ENCODE measurements at places on chromosomes 16 and 17.
A peak's percentile ranks its signal among the peaks of the same experiment; 100 is the strongest.

- DNase-seq, result no peak
Measured at GRCh38 chr17:42002792-42003301, 14.4 kb downstream of the DNAJC7 start.

DNA sequence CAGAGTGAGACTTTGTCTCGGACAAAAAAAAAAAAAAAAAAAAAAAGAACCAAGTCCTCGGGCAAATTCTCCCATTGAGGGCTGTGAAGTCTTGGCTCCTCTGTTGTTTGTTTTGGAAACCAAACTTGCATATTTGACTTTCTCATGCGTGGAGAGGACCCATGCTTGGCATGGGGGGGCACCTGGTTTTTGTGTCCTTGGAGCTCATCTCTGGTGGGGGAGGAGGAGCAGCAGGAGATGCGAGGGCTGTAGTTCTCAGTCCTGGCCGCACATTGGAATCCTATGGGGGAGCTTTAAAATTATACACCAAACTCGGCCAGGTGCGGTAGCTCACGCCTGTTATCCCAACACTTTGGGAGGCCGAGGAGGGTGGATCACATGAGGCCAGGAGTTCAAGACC, 74.5 kb downstream of the ABCC6 start:
- no peak for DNase-seq

GRCh38 chr16:74742051-74742481, 32.6 kb downstream of the FA2H start:
- DNase-seq, result no peak

- no peak for DNase-seq
Measured at GRCh38 chr16:46555951-46556350, 65.2 kb downstream of the SHCBP1 start.

DNA sequence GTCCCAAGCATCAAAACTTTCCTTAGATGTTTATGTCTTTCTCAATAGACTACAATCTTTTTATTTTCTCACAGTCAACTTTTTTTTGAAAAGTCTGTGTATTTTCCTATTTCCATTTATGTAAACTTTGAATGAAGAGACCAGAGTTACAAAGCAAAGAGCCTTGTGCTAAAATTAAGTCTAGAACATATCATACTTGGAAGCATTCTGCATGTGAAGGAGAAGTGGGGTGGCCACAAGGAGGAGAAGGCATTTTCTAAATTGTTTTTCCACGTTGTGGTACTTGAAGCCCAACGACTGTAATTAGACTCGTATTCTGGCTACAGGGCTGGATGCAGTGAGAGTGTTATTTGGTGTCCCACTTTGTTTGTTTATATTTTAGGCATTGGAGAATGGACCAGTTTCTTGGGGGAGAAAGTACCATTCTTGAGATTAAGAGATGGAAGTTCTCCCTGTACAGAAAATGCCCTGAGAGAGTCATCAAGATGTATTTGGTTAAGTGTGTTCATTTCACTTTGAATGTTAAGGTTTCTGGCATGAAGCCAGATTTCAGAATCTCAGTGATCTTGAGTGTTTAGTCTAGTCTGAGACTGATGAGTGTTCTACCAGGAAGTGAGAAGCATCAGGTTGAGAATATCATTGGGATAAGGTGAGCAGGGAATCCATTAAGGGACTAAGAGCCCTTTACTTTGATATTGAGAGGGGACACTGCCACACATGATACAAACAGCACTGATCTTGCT, 71.6 kb downstream of the MAP2K6 start:
- no peak for DNase-seq

GRCh38 chr16:30656974-30657865, 1.0 kb upstream of the FBRS start:
- DNase-seq, result no peak

DNA sequence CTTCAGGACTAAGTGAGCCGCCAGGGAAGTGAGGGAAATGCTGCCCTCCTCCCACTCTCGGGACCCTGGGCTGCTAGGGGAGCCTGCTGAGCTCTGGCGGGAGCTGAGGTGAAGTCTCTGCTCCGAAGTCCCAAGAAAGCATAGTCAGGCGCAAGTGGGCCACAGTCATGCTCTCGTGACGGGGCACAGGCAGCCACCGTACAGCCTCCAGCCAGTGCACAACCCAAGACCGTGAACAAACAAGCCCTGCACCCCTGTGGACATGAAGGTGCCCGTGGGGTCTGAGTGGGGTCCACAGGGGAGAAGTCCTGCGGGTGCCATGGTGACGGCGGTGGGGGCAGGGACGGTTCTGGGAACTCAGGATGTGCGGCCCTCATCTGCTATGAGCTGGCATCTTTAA, 24.7 kb downstream of the ZNF276 start:
- no peak for DNase-seq

DNA sequence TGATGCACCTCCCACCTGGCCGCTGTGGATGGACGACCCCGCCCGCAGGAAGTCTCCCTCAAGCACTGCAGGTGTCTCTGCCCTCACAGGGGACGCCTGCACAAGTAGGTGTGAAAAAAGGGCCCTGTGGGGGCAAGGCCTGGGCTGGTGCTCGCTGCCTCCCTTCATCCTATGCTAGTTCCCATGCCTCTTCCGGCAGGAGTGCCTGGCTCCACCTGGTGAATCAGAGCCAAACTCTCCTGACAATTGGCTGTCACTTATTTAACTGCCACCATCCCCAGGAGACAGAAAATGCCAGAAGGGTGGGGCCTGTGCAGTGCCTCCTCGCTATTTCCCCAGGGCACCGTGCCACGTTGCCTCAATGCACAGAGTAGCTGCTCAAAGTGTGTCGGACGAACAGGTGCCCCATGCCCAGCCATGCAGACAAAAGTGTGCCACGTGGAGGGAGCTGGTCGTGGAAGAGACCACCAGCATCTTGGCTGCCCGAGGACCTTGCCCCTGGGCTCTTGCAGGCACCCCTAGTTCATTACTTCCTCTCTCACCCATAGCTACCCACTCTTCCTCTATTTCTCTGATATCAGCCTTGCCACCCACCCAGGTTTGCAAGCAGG, 170.7 kb downstream of the SEC14L1 start:
- DNase-seq, result no peak

GRCh38 chr17:42214156-42214555, 19.9 kb upstream of the GHDC start:
- DNase-seq, result no peak

GRCh38 chr17:82031303-82031884, at the start of gene RAC3:
Gene RAC3 (plus strand): TSS chr17:82031678. CDS start chr17:82031762, 84 bp downstream.
- DNase-seq, result no peak

- peak; percentile 60 for DNase-seq
Measured at GRCh38 chr16:2473999-2474876, 689 bp upstream of the TBC1D24 start.

DNA sequence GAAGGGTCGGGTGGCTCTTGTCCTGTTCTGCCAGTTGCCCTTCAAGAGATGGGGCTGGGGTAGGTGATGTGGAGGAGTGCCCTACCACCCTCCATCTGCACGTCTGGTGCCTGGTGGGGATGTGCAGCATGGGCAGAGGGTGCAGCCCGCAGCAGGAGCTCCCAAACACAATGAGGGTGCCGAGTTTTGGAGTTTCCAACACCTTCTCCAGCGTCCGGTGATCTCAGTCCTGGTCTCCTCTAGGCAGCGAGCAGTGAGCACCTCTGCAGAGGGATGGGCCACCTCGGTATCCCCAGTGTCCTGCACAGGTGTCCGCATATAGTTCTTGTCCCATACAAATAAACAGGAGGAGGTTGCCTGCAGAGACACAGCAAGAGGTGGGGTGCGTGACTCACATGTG, 136.0 kb downstream of the ENGASE start:
- DNase-seq, result no peak

- no peak for DNase-seq
Measured at GRCh38 chr16:72532906-72533410, 361.0 kb upstream of the PMFBP1 start.

- peak; percentile 98 for DNase-seq
Measured at GRCh38 chr16:4475880-4476788, at the start of gene HMOX2. Gene HMOX2 (plus strand): TSS chr16:4476398. CDS start chr16:4505525, 29,127 bp downstream.

- no peak for DNase-seq
Measured at GRCh38 chr16:15990902-15991301, 41.5 kb downstream of the ABCC1 start.

GRCh38 chr16:68592466-68593337, 52.4 kb upstream of the CDH3 start:
- DNase-seq, result no peak

DNA sequence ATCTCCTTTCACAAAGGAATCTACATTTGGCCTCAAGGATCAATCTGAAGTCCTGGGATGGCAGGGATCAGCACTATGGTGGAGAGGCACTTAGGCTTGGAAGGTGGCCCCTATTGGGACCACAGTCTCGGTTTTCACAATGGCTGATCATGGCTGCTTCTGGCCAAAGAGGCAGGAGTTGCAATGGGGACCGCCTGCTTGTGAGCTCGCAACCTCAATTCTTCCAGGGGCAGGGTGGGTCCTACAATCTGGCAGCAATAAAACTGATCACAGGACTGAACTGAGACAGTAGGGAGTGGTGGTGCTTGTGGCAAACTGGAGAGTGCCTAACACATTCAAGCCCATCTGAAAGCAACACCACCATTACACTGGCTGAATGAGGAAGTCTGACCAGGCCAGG, 83.1 kb downstream of the NETO2 start:
- no peak for DNase-seq

DNA sequence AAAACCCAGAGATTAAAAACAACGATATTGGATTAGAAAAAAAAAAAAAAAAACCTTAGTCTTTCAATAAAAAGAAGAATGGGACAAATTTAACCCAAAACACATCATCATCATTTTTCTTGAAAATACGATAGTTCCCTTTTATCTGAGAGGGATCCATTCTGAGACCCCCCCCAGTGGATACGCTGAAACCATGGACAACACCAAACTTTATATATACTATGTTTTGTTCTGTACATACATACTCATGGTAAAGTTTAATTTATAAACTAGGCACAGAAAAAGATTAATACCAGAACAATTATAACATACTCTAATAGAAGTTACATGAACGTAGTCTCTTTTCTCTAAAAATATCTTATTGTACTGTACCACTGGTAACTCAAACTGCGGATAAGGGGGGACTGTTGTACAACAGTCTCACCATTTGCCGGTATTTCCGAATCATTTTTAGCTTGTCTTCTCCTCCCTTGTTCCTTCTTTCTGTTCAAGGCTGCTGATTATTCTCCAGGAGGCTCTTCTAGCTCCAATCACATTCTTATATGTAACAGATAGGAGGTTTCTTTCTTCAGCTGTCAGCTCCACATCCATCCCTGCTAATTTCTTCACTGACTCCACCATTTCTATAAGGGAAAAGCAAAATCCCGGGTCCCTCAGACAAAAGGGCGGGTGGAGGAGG, 37.0 kb downstream of the RNF135 start:
- DNase-seq, result no peak

DNA sequence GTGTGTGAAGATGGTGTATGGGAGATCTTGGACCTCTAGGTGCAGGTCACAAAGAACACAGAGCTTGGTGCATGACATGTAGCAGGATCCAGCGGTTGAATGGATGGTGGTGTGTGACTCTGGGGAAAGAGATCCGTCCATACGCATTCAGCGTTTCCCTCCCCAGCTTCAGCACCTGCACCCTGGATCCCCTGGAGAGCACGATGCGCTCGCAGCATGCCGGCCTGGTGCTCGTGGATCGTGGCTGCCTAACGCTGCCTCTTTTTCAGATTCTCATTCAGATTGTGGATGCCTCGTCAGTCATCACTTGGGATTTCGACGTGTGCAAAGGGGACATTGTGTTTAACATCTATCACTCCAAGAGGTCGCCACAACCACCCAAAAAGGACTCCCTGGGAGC, 70.9 kb downstream of the SEC14L1 start:
- DNase-seq, result no peak

DNA sequence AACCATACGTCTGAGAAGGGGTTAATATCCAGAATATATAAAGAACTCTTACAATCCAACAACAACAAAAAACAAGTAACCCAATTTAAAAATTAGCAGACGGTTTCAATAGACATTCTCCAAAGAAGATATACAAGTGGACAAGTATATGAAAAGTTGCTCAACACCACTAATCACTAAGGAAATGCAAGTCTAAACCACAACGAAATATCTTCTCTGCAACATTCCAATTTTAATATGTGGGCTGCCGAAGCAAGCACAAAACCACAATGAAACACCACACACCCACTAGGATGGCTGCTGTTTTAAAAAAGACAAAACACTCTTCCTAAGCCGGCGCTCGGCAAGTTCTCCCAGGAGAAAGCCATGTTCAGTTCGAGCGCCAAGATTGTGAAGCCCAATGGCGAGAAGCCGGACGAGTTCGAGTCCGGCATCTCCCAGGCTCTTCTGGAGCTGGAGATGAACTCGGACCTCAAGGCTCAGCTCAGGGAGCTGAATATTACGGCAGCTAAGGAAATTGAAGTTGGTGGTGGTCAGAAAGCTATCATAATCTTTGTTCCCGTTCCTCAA, 5.9 kb upstream of the SLC13A2 start:
- DNase-seq, result no peak

- DNase-seq, result no peak
Measured at GRCh38 chr17:4035081-4035680, 70.9 kb upstream of the ATP2A3 start.

GRCh38 chr16:11699234-11699894, 31.1 kb downstream of the SNN start:
- DNase-seq, result no peak

GRCh38 chr16:35744726-35745125, 2285.3 kb downstream of the TP53TG3F start:
- no peak for DNase-seq

GRCh38 chr16:80120899-80121521, 419.8 kb upstream of the DYNLRB2 start:
- no peak for DNase-seq

GRCh38 chr17:79033741-79034501, 10.0 kb downstream of the C1QTNF1 start:
- DNase-seq, result no peak

DNA sequence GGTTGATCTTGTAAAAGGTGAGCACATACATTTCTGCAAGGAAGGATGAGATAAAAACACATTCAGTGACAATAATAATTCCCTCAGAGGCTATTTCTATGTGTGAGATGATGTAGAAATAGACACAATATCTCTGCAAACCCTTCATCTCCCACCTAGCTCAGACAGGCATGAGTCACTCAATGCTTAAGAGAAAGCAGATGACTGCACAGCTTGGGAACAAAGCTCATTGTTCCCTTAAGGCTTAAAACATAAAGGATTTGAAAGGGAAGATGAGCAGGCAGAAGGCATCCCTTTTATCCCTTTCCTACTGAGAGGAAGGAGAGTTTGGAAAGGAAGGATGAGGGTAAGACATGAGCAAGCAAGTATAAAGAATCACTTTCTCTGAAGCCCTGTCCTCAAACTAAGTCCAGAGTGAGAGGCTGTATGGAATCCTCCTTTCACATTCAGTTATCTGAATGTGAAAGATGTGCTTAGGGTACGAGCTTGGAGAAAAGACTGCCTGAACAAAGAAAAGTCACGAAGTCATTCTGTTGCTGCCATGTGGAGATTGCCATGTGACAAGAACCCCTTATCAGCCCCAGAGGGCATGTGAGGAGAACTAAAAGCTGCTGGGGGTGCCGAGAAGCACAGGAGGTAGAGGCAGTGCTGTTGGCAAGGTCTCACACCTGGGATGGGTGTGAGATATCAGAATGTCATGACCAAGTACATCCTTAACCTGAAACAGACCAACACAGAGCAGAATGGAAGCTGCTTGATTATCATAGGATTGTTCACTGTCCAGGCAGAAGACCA, 58.2 kb downstream of the CNTNAP4 start:
- DNase-seq, result no peak

GRCh38 chr16:50381679-50382440, 13.1 kb upstream of the BRD7 start:
- DNase-seq, result no peak

GRCh38 chr17:2978116-2978515, 85.3 kb downstream of the OR1D5 start:
- DNase-seq, result no peak
